Activated CD8-positive, alpha-beta T cell treated with anti-CD3 and anti-CD28 coated beads, Interleukin-2, amount 10 ng/mL, durations not matched to agents 7 days and 5 days (primary cell): ENCODE measurements at places on chromosomes 3 and 15.
A peak's percentile ranks its signal among the peaks of the same experiment; 100 is the strongest.

DNA sequence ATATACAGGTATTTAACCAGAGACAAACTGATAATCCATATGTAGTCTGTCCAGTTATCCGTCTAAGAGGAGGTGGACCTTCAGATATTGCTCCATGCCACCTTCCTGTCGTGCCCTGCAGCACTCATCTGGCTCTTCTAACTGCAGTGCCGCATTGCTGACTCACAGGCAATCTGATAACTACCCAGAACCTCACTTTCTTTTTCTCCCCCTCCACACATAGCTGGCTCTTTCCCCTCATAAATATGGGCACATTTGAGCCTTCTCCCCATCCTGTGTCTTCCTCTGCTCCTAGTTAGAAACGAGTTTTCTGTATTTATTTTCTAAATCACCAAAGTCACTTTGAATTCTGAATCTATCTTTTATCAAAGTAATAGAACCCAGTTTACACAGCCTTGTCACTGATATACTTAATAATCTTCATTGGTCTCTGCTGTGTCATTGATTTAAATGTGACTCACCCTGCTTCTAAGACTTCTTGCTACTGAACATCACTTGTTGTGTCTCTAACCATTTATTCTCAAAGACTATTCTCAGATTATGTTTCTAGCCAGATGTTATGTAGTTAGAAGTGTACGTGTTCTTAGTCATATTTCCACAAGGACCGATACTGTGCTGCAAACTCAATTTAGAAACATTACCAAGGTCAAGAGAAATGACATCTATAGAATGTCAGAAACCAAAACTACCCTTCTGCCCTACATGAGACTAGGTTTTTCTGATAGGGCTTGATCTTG is 17.4 kb upstream of the KCNMB2 start:
- H3K27me3 ChIP-seq, result no peaks in the 10 kb centered on the region
- no peak overlapping the region for H3K27ac ChIP-seq
- no peak overlapping the region for H3K4me3 ChIP-seq
- no peaks in the 10 kb centered on the region for H3K36me3 ChIP-seq
- DNase-seq, result no peak

DNA sequence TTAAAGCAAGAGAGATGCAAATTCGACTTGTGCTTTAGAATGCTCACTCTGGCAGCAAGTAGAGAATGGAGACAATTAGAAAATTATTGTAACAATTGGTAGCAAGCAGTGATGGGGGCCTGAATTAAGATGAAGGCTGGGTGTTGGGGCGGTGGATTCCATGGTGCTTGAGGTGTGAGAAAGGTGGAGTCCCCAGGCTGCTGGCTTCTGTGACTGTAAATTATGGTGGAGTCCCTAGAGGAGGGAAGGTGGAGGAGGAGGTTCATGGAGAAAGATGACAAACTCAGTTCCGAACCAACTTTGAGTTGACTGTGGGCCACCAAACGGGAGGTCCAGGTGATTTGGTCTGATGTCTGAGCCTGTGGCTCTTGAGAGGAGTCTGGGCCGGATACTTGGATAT is 10.7 kb upstream of the SMAD3 start:
- H3K27me3 ChIP-seq, result peaks cover 4% of the 10 kb centered on the region
- H3K36me3 ChIP-seq, result no peaks in the 10 kb centered on the region
- H3K4me3 ChIP-seq, result no peak overlapping the region
- no peak overlapping the region for H3K27ac ChIP-seq

- H3K27me3 ChIP-seq, result no peaks in the 10 kb centered on the region
- no peak for DNase-seq
- H3K4me1 ChIP-seq, result no peaks in the 10 kb centered on the region
- peaks cover 8% of the 10 kb centered on the region for H3K36me3 ChIP-seq
These were observed 7.4 kb upstream of the HGD start for GRCh38 chr3:120689395-120689794.

DNA sequence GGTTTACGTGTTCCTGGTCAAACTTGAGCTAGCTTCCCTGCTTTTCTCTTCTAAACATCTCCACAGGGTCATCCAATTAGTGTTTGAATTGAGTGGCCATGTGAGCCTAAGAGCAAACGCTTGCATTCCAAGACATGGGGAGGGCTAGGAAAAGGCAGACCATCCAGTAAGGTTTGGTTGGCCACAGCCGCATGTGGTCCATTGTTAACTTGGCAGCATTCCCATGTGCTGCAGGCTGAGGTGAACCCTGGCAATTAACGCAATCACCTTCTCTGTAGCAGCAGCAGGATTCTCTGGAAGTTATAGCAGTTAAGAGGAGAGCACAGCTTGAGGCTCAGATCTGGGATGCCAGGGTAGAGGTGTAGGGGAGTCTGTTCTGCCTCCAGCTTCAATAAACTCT is 502.2 kb upstream of the LMCD1 start:
- no peaks in the 10 kb centered on the region for H3K4me1 ChIP-seq
- no peak for DNase-seq
- no peak overlapping the region for H3K27ac ChIP-seq
- no peak overlapping the region for H3K4me3 ChIP-seq
- H3K36me3 ChIP-seq, result no peaks in the 10 kb centered on the region
- H3K27me3 ChIP-seq, result no peaks in the 10 kb centered on the region

DNA sequence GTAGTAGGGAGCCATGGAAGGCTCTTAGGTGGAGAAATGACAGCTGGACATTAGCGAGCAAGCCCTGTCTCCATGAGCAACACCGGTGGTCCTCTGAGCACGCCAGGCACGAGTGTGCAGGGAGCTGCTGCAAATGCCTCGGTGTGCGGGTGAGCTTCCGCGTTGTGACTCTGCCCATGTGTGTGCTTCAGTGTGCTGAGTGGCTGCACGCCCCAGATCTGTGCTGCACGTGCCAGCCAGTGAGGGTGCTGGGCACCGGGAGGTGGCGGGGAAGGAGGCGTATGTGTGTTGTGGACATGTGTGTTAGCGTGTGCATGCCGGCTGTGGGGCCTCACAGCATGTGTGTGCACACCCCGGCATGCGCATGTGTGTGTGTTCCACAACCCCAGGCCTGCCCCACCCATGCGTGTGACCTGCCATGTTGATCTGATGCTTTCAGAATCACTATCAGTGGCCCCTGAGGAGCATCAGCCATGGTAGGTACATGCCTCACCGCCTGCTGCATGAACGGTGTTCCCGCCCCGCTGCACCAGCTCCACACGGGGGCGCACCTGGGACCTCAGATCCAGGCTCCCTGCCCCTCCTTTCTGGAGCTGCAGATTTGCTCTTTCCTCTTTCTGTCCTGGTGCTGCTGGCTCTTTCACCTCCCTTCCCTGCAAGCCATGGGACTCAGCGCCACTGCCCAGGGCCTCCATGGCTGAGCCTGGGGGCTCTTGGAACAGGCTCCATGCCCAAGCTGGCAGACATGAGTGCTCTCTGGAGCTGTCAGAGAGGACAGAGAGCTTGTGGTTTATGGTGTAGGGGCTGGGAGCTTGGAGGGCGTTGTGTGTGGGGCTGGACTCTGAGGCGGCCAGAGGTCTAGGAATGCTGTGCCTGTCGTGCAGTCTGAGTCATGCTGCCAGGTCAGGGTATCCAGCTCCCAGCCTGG is 169.4 kb downstream of the TBC1D2B start:
- peaks cover 1% of the 10 kb centered on the region for H3K4me1 ChIP-seq
- no peak overlapping the region for H3K27ac ChIP-seq
- H3K27me3 ChIP-seq, result peaks cover 4% of the 10 kb centered on the region
- DNase-seq, result peak; percentile 71
- H3K36me3 ChIP-seq, result no peaks in the 10 kb centered on the region
- H3K4me3 ChIP-seq, result no peak overlapping the region
